G401 (cell line): ENCODE measurements at places on chromosomes 4 and X. TPM values are rescaled to one million over a fixed set of nuclear protein-coding genes. Genes with fewer than 3 reads are reported as not detected.
A peak's percentile ranks its signal among the peaks of the same experiment; 100 is the strongest.

The BMP3 gene
- not detected in 2 replicates for total RNA-seq

- no peak for DNase-seq
Observed at GRCh38 chr4:92618968-92619367, 315.2 kb downstream of the GRID2 start.

GRCh38 chr4:113996599-113997177, 17.2 kb upstream of the ARSJ start:
- DNase-seq: no peak

DNA sequence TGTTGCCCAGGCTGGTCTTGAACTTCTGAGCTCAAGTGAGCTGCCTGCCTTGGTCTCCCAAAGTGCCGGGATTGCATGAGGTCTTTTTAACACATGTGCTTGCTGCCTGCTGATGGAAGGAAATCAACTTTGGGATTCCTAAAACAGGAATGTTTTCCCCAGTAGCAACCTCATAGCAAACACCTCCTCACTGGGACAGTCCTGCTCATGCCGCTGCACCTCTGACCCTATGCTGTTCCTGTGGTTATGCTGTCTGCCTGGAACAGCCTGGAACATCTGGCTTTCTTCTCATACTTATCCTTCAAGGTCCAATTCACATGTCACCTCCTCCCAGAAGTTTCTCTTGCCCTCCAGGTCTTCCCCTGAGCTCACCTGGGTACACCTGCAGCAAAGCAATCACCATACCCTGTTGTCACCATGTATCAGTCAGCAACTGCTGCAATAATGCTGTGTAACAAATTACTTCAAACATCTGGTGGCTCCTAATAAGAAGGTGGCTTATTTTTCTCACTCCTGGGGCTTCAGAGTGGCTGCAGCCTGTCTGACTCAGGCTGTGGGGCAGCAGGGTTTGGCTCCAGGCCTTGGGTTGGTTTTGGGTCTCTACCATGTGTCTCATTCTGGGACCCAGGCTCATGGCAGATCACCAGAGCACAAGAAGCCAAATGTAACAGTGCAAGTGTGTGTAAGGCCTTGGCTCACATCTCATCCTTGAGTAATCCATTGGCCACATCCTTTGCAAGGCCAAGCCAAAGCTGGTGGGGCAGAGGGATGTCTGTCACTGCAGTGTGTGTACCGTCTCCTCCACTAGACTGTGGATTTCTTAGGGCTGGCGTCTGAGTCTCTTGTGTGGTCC, 59.4 kb upstream of the SORCS2 start:
- no peak for DNase-seq

DNA sequence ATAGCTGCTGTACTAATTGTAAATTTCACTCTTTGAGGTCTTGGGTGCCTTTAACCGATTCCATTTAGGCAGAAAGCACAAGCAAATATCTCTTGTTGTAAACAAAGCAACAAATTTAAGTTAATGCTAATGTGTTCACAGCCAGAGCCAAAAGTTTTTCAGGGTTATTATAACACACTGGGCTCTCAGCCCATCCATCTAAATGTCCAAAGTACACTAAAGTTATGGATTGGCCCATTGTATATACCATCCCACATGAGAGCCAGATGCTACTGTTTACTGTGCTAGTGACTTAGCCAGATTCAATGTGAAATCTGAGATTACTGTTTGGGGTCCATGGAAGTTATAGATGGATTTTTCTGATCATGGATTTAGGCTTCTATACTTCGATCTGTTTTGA, 186.7 kb downstream of the LARP7 start:
- no peak for DNase-seq

- DNase-seq: peak; percentile 43
Observed at GRCh38 chrX:153519569-153520286, 2.3 kb downstream of the ATP2B3 start.

- DNase-seq: no peak
Observed at GRCh38 chrX:93422693-93423092, 250.7 kb downstream of the NAP1L3 start.

DNA sequence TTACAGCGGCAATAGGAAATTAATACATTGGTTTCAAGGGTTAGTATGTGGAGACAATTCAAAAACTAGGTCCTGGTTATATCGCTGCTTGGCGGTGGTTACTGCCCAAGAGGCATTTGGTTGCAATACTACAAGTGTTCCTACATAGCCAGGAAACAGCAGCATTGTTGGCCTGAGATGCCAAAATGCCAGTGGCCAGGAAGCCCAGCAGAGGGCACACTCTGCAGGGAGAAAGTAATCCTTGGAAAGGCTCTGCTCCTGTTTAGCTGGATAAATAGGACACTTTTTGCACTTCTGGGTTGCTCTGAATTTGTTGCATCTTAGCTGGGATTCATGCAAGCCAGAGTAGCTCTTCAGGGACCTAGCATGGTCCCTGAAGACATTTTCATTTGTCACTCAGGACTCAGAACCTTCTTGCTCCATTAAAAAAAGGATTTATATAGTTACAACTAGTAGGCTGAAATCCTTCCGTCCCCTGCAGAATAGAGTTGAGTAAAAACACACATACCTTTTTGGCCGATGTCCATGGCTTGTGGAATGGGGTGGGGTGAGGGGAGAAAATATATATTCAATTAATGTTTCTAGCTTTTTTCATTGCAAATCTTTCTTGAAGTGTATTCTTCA, 8.1 kb upstream of the GPR119 start:
- DNase-seq: peak; percentile 54
